ACHN (cell line): ENCODE measurements at places on chromosomes 4 and X.

- DNase-seq: no peak
Measured at GRCh38 chr4:107993969-107994368, 4.3 kb downstream of the HADH start.

GRCh38 chr4:183594823-183595222, 64.2 kb downstream of the RWDD4 start:
- DNase-seq: no peak

GRCh38 chr4:119172223-119172622, 36.6 kb downstream of the MYOZ2 start:
- DNase-seq: no peak

DNA sequence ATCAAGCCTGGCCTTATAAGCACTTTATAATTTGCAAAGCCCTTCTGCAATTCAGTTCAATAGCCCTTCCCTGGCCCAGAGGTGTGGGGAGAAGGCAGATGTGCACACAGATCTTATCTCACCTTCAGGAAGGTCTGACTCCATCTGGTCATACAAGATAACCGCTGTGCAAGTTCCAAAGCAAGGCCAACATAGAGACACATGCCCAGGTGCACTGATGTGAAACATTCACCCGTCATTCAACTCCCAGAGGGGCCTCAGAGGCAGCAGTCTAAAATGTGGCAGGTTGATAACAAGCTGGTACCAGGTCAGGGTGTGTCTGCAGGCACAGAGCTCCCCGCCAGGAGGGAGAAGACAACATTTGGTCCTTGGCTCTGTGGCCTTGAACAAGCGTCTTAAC, 10.9 kb upstream of the WFS1 start:
- DNase-seq: no peak
